ENCODE measurements at places on chromosomes 5 and 9.

- DNase-seq = no peak
Measured at GRCh38 chr9:86282979-86283535, 719 bp upstream of the ISCA1 start.

DNA sequence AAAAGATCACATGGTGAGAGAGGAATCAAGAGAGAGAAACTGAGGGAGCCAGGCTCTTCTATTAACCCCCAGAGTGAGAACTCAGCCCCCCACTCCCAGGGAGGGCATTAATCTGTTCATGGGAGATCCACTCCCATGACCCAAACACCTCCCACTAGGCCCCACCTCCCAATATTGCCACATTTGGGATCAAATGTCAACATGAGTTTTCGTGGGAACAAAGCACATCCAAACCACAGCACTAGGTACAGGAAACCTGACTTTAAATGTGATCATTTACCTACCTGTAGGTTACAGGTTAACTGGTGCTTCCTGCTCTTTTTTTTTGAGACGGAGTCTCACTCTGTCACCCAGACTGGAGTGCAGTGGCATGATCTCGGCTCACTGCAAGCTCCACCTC lies 16.9 kb downstream of the NNT start:
- DNase-seq = no peak

GRCh38 chr9:98596486-98596885 lies 112.2 kb downstream of the GABBR2 start:
- no peak for DNase-seq

DNA sequence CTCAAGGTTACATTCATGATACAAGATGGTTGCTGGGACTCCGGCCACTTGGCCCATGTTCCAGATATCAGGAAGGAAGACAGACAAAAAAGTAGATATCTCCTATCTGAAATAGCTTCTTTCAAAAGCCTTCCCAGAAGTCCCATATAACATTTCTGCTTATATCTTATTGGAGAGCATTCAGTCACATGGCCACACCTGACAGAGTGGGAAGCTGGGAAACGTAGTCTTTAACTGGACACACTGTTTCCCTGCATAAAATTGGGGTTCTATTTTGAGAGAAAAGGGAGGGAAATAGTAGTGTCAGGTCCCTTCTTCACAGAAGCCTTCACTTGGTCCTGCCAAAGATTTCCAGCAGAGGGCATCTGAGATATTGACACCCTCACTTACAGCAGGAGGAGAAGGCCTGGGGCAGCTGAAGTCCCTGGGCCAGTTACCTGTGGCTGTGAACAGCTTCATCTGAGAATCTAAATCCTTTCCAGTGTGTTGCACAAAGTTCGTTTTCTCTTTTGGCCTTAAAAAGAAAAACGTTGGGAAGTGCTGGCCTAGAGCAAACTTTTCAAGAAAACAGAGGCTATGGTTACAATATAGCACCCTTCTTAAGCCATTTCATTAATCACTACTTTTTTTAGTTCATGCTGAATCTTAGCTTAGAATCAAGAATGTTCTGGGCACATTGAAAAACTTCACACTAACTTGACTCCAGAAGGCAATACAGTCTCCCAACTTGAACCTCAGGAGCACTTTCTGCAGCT lies 33.5 kb downstream of the SPEF2 start:
- DNase-seq = peak; percentile 74

- no peak for DNase-seq
Measured at GRCh38 chr5:859798-860296, 9.1 kb upstream of the ZDHHC11 start.

- DNase-seq = no peak
Measured at GRCh38 chr5:163248333-163248732, 189.1 kb upstream of the CCNG1 start.

- no peak for DNase-seq
Measured at GRCh38 chr5:67035098-67035740, 161.4 kb downstream of the CD180 start.

DNA sequence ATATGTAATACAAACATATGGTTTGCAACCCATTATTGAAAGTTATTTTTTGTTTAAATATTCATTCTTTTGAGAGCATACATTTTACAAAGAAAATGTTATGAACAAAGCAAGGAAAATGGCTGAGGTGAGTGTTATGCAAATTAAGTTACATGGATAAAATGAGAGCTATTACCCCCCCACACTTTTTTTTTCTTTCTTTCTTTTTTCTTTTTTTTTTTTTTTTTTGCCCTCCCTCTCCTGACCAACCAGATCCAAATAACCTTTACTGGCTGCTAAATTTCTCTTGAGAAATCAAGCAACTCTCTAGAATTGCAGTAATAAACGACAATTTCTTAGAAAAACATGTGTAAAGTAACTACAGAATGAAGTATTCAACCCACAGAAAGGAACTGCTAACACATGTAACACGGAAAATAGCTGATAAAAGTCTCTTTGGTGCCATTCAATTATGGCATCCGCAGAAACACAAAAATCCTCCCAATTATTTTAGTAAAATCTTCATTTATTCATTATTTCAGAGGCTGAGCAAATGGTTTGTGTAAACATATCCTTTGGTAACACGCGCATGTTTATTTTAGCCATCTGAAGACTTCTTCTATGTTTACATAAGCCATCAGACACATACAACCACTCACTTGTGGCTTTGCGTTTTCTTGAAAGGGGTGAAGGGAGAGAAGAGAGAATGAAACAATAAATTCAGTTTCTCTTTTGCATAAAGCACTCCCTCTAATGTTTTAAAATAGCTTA lies 216.1 kb downstream of the NFIB start:
- no peak for DNase-seq

DNA sequence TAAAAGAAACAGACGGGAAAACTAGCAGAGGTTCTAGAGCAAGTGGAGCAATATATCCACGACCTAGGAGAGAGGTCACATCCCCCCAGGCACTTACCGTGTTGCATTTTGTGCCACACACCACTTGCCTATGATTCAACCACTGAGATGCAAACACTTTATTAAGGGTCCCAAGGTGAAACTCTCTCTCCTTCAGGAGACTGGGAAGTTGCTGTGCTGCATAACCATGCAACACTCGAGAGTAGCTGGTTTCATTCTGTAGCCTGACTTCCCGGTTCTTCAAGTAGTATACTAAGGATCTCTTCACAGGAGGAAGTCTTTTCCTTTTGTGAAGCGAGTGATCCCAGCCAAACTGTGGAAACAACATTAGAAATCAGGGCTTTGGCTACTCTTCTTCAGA lies 1.6 kb downstream of the DCAF12 start:
- DNase-seq = no peak

- no peak for DNase-seq
Measured at GRCh38 chr5:156515803-156516360, 188.9 kb downstream of the SGCD start.

DNA sequence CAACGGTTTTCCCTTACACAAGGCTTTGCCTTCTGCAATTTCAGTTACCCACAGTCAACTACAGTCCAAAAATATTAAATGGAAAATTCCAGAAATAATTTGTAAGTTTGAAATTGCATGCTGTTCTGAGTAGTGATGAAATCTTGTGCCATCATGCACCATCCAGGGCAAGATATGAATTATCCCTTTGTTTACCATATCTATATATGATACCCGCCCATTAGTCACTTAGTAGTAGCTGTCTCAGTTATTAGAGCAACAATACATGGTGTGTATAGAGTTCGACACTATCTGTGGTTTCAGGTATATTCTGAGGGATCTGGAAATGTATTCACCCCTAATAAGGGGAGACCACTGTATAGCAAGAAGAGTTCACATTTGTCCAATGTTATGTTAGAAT lies 29.4 kb downstream of the ERBIN start:
- no peak for DNase-seq

- DNase-seq = no peak
Measured at GRCh38 chr5:135008981-135009735, 24.9 kb downstream of the PITX1 start.
